HS-27A (cell line): ENCODE measurements at places on chromosomes 7 and 10.

DNA sequence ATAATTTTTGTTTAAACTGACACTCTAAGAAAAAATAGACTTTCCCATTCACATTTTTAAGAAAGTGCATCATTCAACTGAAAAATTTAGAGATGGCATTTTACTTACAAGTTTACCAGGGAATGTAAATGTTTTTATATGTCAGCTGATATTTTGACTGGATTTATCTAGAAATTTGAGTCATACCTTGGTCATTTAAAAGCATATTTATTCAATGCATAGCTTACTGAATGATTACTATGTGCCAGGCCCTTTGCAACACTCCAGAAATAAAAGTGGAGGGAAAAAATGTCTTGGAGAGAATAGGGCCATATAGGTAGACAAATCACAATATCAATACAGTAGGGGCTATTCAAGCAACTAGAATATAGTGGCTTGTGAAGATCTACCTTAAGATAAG lies 98.4 kb upstream of the FAM3C start:
- DNase-seq, result no peak

DNA sequence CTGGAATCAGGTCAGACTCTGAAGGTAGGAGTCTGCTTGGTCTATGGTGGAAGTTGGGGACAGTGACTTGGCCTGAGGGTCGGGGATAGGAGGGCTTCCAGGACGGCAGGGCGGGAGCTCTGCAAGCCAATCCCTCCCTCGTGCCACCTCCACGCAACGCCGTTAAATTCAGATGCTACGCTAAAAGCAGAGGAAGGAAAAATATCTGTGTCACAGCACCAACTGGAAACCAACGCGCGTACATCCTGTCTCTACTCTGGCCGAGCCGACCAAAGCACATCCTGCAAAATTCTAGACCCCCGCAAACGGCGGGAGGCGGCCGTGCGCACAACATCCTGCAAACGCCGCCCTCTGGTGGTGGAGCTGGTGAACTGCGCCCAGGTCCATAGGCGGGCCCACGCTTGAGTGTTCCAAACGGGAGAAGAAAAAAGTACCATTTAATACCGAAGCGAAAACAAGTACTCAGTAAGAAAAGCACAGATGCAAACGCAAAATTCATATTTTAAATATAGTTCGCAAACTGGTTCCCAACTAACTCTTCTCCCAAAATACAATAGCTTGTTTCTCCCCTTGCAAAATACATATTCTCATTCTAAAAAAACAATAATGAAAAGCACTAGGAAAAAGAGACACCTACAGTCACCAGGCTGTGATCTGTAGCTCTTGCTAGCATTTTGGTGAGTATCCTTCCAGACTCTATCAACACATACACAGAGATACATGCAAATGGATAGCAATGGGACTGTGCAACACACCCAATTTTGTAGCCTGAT lies 45.7 kb upstream of the HSPA12A start:
- no peak for DNase-seq

GRCh38 chr10:44725404-44725803 lies 185.7 kb upstream of the TMEM72 start:
- no peak for DNase-seq

- DNase-seq, result no peak
Measured at GRCh38 chr7:126716321-126716720, 536.4 kb downstream of the GRM8 start.

- no peak for DNase-seq
Measured at GRCh38 chr7:96089511-96089910, 232.4 kb downstream of the SLC25A13 start.

GRCh38 chr7:28725911-28726310 lies 232.2 kb downstream of the TRIL start:
- DNase-seq, result no peak
